Vagina (tissue), 2 donors: ENCODE measurements at places on chromosomes 12 and 14.

DNA sequence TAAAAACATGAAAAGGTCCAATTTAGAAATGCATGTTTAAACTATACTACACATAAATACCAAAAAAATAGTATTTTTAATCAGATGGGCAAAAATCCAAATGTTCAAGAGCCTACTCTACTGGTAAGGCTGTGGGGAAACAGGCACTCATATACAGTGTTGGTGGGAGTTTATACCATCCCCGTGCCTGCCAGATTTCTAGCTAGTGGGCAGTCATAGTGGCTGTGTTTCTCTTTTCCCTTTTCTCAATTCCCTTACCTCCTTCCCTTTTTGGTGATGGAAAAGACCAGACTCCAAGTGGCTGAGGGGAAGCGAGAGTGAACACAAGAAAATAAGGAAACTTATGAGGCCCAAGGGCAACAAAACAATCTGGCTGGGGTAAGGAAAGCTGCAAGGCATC, 14.7 kb downstream of the ZNF641 start:
- no peak for DNase-seq

- no peak for DNase-seq
Observed at GRCh38 chr12:9156119-9156518, 40.4 kb upstream of the A2M start.

DNA sequence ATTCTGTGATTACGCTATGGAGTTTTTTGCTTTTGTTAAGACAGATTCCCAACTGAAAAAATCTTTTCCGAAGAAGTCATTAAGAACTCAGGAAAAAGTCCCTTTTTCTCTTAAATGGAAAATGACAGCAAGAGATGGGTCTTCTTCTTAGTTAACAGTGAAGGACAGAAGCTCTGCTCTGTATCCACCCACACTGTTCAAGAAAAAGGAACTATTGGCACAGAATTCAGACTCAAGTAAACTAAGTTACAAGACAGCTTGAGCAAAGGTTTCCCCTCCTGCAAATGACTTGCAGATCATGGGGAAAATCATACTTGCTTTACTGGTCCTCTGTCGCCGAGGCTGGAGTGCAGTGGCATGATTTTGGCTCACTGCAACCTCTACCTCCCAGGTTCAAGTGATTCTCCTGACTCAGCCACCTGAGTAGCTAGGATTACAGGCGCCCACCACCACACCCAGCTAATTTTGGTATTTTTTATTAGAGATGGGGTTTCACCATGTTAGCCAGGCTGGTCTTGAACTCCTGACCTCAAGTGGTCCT, 137.1 kb upstream of the AEBP2 start:
- DNase-seq = no peak

DNA sequence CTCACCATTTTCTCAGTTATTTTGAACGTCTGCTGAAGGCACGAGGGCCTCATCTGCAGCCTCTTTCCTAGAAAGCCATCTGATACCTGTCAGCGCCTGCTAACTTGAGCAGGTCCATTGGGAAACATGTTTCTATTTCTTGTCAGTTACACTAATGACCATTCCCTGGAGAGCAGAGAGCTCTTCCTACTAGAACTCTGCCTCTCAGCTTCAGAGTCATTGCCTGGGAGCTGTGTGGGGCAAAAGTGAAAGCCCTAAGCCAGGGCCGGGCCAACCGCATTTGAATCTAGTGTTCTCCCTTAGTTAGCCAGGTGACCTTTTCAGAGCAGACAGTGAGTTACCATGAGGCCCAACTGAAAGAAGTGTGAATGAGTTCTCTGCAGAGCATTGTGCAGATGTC, 135.8 kb downstream of the EML1 start:
- no peak for DNase-seq

DNA sequence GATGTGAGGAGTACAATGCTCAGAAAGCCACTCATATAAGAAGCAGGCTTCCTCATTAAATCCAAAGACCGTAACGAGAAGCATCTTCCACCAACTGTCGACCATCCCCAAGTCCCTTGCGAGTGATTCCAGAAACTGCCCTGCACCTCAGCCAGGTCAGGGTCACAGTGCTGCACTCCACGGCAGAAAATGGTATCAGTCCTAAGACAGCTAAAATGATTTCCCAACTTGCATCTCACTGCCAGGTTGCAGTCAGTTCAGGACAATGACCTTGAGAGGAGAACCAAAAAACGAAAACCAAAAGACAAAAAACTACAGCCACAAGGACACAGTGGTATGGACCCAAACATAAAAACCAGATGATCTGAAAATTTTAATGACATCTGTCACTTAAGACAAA, 20.6 kb downstream of the SBNO1 start:
- no peak for DNase-seq

- no peak for DNase-seq
Observed at GRCh38 chr12:1131811-1132224, 140.8 kb downstream of the ERC1 start.

GRCh38 chr14:53193193-53193592, 40.1 kb upstream of the DDHD1 start:
- no peak for DNase-seq

GRCh38 chr14:64293976-64294671, at the start of gene ESR2:
Gene ESR2, minus strand, starts transcription at chr14:64294371. Its CDS starts 11,386 bp downstream, at chr14:64282985.
- DNase-seq = no peak

DNA sequence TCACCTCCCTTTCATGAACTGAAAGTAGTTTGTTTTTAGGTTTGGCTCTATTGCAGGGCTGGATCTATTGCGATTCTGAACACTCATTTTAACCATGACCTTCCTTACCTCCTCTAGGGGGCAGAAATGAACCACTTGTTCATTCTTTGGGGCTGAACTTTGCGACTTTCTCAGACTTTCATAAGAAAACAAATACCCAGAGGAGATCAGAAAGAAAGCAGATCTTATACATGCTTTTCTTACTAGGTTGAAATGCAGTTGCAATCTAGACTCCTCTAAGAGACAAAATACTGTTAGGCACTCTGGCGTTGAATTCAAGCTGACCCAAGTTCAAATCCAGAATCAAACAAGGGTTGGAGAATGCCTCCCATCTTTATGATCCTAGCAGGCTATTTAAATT, 32.6 kb upstream of the PLEKHG3 start:
- no peak for DNase-seq

DNA sequence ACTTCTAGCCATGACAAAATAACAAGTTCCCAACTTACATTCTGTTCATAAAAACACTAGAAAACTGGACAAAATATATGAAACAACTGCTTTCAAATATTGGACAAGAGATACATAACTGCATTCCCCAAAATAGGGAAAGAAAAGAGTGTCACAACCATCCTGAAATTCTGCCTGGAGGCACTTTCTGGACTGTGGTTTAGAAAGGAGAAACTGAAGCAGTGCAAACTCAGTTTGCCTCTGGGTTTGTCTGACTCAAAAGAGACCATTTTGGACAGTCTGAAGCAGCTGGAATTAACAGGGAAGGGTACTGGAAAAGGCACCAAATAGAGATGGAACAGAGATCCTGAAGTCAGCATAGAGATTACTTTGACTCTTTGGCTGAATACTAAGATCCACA, 11.3 kb upstream of the SYT1 start:
- DNase-seq = no peak

GRCh38 chr14:34334329-34334728, 127.7 kb downstream of the SPTSSA start:
- DNase-seq = no peak

DNA sequence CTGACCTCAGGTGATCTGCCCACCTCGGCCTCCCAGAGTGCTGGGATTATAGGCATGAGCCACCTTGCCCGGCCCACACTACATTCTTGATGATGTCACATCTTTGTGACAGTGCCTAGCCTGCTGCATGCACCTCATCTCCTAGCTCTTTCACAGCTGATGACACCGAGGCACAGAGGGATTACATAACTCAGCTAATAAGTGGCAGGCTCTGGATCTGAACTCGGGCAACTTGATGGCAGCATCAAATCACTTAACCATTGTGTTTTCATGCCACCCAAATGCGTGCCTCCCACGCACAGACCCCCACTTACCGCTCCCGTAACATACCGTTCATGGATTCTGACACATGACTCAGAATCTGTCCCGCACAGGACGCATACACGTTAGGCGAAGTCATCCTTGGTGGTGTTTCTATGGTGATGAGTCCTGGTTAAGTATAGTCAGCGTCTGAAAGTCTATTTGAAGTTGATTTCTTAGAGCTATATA, 7.4 kb downstream of the TMEM120B start:
- DNase-seq = no peak

DNA sequence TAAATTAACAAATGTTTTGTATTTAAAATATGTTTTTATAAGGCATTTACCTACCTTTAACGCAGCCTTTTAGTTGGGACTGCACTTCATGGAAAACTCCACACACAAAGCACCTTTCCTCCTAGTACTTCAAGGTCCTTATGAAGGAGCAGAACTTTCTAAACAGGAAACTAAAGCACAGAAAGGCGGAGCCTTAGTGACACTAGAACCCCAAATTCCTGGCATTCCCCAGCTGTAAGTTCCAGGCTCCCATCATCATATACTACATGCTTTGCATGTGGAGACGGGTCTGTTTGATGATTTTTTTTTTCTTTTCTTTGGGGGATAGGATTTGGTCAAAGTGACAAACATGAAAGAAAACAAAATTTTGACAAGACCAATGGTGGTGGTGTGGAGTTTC, 39.5 kb downstream of the STXBP6 start:
- peak; percentile 13 for DNase-seq

GRCh38 chr12:8996682-8997405, 7.5 kb downstream of the KLRG1 start:
- DNase-seq = no peak

DNA sequence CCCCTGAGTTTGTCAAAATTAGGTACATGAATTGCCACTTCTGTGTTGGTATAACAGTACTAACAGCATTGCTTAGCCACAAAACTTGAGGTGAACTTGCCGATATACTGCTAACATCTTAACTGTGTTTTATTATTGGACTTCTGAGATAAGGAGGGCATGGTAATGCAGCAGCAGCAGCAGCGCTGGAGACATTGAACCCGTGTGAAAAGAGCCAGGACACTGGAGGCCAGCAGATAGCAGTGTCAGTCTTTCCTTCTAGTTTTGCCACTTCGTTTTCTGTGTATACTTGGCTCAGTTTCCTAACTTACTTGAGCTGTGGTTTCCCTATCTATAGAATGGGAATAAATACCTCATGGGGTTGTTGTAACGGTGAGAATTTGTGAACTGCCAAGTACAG, 82.7 kb downstream of the KTN1 start:
- DNase-seq = no peak

GRCh38 chr12:4526923-4527546, 11.7 kb upstream of the RAD51AP1 start:
- DNase-seq = no peak

DNA sequence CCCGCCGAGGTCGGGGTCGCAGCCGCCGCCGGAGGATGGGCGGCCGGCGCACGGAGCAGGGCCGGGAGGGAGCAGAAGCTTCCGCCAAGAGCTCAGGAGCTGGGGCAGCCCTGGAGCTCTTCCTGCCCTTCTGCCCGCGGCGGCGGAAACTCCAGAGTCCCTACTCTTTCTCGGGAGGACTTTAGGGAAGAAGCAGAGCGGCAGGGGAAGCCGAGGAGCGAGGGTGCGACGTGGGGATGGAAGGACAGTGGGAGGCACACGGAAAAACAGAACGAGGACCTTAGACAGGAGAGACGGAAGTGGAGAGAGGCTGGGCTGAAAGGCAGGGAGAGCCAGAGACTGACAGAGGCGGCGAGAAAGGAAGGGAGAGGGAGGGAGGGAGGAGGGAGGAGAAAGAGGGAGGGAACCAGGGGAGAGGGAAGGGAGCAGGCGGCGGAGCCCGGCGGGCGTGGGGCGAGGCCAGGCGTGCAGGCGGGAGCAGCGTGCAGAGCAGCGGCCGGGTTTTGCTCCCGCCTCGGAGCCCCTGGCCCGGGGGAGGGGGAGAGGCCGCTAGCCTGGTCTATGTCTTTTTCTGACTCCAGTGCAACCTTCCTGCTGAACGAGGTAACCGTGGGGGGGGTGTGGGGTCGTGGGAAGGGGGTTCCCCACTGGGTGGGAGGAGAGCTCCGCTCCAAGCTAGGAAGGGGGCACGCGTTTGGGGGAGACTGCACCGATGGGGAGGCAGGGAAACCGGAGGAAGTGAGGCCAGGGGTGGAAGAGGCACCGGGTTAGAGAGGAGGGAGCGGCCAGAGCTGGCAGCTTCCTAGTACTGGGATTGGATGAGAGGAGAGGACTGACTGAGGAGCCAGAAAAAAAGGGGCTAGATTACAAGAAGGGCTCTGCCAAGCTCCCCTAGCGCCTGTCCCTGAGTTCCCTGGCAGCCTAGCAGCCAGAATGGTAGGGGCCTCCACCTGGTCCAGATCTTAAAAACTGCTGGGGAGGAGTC, 2.9 kb upstream of the CACNB3 start:
- DNase-seq = no peak

DNA sequence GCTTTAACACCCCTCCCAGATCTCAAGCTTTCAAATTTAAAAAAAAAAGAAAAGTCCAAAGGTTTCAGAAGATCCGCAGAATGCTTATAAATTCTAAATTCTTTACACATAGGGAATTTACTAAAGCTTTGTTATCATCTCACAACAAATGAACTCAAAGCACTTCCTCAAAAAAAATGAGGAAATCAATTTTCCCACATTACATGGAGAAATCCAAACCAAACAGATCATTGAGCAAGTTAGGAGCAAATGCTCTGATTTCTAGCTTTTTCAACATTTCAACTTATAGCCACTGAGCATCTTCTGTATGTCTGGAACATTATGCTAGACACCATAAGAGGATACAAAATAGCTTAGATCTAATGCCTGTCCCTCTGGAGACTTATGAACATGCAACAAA, 161.0 kb downstream of the CEP128 start:
- DNase-seq = no peak

DNA sequence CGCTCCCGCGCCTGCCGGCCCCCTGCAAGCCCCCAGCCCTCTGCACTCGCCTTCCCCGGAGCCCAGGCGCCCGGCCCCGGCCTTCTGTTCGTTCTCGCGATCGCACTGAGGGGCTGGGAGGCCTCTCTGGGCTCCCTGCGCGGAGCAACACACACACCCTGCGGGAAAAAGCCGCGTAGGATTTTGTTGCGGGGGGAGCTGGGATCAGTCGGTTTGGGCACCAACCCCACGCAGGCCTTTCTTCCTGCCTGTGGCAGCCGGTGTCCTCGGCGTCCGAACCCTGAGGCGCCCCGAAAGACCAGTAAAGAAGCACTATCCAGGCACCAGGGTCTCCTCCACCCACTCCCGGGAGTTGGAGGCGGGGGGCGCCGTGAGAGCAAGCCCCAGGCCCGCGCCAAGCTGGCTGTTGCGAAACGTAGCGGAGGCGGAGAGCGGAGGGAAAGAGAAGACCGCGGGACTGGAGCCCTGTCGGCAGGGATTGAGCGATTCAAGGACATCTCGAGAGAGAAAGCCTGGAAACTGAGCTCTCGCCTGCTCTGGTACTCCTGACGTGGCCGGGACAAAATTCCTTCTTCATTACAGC, 1.9 kb upstream of the HOXC5 start:
- no peak for DNase-seq

DNA sequence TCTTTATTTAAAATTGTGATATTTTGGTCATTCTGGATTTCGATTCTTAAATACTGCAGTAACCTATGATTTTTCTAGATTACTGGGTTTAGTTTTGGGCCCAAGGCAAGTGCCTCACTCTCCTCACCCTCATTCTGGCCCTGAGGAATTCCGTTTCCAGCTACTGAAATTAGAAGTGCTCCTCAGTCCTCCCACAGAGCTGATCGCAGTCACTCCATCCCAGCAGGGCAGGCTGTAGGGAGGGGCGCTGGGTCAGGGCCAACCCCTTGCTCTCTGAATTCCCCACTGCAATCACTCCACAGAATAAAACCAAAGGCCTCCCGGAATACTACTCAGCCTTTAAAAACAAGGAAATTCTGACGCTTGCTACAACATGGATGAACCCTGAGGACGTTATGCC, 66.5 kb upstream of the DIO3 start:
- DNase-seq = no peak

- DNase-seq = no peak
Observed at GRCh38 chr12:51868821-51869495, 18.9 kb upstream of the ANKRD33 start.
